ENCODE measurements at places on chromosomes 5 and 9. TPM values are rescaled to one million over a fixed set of nuclear protein-coding genes. Genes with fewer than 3 reads are reported as not detected.

OR2V1 gene
- not detected for total RNA-seq

HRCT1 gene
- 12.0 TPM for total RNA-seq

SLC34A3 gene
- total RNA-seq: not detected

SYNPO gene
- 0.59 TPM for total RNA-seq

ARID3C gene
- 0.08 TPM for total RNA-seq

KIF20A gene
- 17.1 TPM for total RNA-seq

BAAT gene
- total RNA-seq: not detected

ACSL6 gene
- 0.12 TPM for total RNA-seq

MOCS2 gene
- total RNA-seq: 23.6 TPM

TCERG1 gene
- 8.2 TPM for total RNA-seq

PLPP7 gene
- total RNA-seq: 11.4 TPM

SEC16A gene
- 17.8 TPM for total RNA-seq
